ENCODE measurements at places on chromosomes 12 and 14. TPM values are rescaled to one million over a fixed set of nuclear protein-coding genes. Genes with fewer than 3 reads are reported as not detected.

SCN8A gene
- 2.5 TPM for total RNA-seq

FBRSL1 gene
- 82.4 TPM for total RNA-seq

CORO1C gene
- total RNA-seq, result 184 TPM

PROX2 gene
- total RNA-seq, result not detected

CCDC91 gene
- total RNA-seq, result 23.3 TPM

CMA1 gene
- total RNA-seq, result not detected

CLEC4D gene
- total RNA-seq, result not detected

LRRIQ1 gene
- total RNA-seq, result 0.71 TPM

ABCC9 gene
- total RNA-seq, result 0.01 TPM

ZCCHC8 gene
- total RNA-seq, result 26.4 TPM

NRL gene
- total RNA-seq, result 1.0 TPM
